ENCODE measurements at places on chromosomes 2 and 18. TPM values are rescaled to one million over a fixed set of nuclear protein-coding genes. Genes with fewer than 3 reads are reported as not detected.

TGOLN2 gene
- 58.7 TPM for total RNA-seq

CPO gene
- total RNA-seq, result 0.53 TPM

LDAH gene
- 28.2 TPM for total RNA-seq

PRKCE gene
- total RNA-seq, result 29.7 TPM

UGT1A4 gene
- total RNA-seq, result 1.1 TPM

GALNT14 gene
- total RNA-seq, result 2.9 TPM

DSC1 gene
- total RNA-seq, result 0.16 TPM

FRZB gene
- total RNA-seq, result 3.7 TPM

RND3 gene
- total RNA-seq, result 139 TPM

GRCh38 chr2:199973703-199974102 is 18.3 kb downstream of the MAIP1 start:
- DNase-seq, result no peak

- no peak for DNase-seq
Measured at GRCh38 chr2:20524412-20525040, 77.7 kb downstream of the RHOB start.

GRCh38 chr2:147463881-147464520 is 380.8 kb upstream of the ACVR2A start:
- no peak for DNase-seq

GRCh38 chr2:168687314-168687713 is 115.1 kb upstream of the NOSTRIN start:
- no peak for DNase-seq

- no peak for DNase-seq
Measured at GRCh38 chr18:49754866-49755265, 58.5 kb downstream of the ACAA2 start.

DNA sequence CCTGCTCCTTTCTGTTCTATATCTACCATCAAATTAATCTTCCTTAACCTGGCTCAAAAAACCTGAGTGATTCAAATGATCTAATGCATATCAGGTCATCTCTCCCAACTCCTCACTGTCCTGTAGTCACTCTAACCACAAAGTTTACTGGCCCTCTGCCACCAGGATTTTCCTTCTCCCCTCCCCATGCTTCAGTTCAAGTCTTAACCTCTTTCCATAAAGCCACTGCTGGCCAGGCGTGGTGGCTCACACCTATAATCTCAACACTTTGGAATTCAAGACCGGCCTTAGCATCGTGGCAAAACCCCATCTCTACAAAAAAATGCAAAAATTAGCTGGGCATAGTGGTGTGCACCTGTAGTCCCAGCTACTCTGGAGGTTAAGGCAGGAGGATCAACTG is 7.5 kb upstream of the SP3 start:
- no peak for DNase-seq

GRCh38 chr18:3995476-3996102 is 459.5 kb downstream of the DLGAP1 start:
- peak; percentile 74 for DNase-seq

- no peak for DNase-seq
Measured at GRCh38 chr2:71927757-71928715, 219.6 kb downstream of the CYP26B1 start.

DNA sequence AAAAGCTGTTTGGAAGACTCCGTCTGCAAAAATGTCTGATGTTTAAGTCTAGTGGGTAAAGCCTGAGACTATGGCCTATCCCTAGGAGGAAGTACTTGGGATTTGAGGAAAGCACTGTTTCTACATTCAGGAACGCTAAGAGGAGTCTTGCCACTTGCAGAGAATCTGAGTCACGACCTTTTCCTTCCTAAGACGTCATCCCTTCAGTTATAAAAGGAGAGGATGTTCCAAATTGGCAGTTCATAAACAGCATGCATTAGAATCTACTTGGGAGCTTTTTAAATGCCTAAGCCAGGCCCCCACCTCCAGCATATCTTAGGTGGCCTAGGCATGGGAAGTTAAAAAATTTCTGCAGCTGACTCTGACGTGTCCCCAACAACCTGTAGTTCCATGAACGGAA is 125.9 kb downstream of the TTC32 start:
- no peak for DNase-seq

- DNase-seq, result no peak
Measured at GRCh38 chr2:42252464-42252863, 83.3 kb downstream of the EML4 start.

- no peak for DNase-seq
Measured at GRCh38 chr2:224724331-224724730, 8.2 kb upstream of the CCDC195 start.

DNA sequence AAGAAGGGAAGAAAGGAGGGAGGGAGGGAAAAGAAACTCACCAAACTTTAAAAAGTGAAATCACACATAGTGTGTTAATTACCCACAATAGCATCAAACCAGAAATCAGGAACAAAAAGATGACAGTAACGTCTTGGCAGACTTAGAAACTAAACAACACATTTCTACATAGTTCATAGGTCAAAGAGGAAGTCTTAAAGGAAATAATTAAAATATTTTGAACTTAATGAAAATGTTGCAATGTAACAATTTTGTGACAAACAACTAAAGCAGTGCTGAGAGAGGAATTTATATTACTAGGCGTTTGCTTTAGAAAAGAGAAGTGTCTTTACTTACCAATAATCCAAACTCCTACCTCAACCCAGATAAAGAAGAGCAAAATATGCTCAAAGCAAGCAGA is 505.0 kb upstream of the ID2 start:
- DNase-seq, result no peak

DNA sequence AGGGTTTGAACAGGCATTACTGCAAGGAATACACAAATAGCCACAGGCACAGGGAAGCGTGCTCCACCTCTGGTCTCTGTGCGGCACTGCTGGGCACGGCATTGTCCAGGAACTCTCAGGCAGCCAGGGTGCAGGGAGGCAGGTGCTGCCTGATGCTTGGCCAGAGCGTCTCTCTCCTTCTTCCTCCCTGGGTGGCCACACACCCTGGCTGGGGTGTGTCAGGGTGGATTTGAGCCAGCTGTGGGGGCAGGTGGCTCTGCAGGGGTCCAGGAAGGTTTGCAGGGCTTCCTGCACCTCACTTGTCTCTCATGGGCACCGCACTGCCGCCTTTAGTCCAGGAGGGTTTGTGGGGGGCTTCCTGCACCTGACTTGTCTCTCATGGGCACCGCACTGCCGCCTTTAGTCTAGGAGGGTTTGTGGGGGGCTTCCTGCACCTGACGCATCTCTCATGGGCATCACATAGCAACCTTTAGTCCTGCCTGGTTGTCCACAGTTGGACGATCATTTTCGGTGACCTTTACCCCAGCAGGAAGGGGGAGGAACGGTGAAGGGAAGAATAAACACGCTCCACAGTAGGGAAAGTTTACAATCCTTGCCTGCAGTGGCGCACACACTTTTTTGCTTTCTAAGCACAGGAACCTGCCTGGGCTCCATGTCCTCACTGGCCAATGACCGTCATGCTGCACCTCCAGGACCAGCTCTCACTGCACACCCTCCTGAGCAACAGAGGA is 332.9 kb downstream of the EIPR1 start:
- DNase-seq, result no peak

DNA sequence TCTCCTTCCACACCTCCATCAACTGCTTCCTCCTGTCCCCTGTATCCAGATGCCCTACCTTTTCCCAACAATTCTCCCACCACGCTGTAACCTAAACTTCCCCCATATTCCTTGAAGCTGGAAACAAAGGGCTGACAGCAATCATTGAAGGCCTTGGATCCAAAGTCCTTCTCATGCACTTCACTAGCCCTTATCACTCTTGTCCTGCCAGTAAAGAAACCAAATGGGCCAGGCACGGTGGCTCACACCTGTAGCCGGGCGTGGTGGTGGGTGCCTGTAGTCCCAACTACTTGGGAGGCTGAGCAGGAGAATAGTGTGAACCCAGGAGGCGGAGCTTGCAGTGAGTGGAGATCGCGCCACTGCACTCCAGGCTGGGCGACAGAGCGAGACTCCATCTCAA is 11.9 kb upstream of the ADNP2 start:
- DNase-seq, result no peak

GRCh38 chr2:196426122-196426521 is 213.4 kb upstream of the CCDC150 start:
- no peak for DNase-seq

DNA sequence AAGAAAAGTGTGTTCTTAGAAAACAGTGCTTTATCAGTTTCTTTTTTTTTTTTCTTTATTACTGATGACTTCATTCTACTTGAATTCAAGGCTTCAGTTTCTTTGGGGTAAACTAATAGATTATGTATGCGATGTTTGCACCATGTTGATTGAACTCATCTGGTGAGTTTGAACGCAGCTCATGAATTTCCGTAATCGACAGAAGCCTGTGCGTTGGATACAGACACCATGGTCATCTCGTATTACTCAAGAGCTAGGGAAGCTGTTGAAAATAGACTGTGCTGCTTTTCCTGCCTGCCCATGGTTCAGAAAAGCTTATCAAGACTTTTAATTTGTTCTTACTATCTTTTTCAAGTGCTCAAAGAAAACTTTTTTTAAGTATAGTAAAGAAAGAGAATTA is 185.5 kb upstream of the NRP2 start:
- no peak for DNase-seq

DNA sequence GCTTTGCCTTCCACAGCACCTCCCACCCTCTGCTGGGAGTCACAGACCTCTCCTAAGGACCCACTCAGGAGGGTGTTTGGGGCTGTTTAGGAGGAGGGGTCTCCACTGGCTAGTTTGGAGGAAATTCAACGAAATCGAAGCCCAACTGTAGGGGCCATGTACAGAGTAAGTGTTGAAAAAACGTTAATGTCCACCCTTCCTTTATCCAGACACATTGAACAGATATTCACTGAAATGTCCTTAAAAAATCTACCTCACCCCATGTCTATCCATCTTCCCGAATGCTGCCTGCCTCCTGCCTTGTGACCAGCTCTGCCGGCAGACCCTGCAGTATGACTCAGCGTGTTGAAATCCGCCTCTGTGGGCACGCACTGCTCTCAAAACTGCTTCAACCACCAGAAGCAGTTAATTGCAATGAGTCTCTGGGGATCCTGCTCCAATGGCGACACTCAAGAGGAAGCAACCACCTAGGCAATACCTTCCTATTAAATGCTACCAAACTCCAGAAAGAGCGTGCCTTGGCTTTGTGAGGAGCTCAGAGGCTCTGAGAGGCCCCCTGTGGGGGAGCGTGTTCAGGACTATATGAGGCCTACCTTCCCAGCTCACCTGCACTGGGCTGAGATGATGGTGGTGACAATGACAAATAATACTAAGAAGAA is 61.4 kb upstream of the RTN4 start:
- no peak for DNase-seq

- DNase-seq, result no peak
Measured at GRCh38 chr2:100390001-100390940, 27.2 kb downstream of the CHST10 start.

- DNase-seq, result no peak
Measured at GRCh38 chr2:52916981-52917380, 850.6 kb upstream of the CHAC2 start.

DNA sequence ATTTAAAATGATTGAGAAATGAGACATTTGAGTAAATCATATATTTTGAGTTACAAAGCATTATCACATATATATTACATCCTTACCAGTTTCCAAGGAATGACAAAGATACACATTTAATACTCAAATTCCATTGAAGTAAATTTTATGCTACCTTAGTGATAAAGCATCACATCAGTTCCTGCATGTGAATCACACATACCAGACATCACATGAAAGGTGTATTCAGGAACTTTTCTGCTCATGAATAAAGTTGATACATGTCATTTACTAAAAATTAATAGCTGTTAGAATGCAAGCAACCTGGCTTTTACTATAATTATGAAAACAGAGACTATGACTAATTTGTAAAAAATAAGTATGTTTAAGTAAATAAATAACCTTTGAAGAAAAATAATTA is 548.8 kb upstream of the SLC39A10 start:
- no peak for DNase-seq

DNA sequence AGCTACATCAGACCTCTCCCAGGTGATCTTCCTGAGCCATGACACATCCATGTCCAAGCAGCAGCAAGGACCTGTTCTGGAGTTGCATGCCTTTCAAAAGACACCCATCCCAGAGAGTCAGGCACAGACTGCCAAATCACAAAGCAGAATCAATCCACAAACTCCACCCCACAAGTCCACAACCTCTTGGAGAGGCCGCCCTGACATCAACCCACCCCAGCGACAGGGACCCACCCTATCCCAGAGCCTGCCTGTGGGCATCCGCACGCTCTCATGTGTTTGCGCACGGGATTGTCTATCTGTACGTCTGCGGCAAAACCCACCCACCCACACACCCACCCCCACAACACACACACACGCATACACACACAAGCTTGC is 11.9 kb downstream of the SMAD7 start:
- DNase-seq, result no peak

- DNase-seq, result no peak
Measured at GRCh38 chr18:49368876-49369440, 91.5 kb downstream of the DYM start.

- DNase-seq, result no peak
Measured at GRCh38 chr2:55772109-55772980, 78.7 kb upstream of the PNPT1 start.

DNA sequence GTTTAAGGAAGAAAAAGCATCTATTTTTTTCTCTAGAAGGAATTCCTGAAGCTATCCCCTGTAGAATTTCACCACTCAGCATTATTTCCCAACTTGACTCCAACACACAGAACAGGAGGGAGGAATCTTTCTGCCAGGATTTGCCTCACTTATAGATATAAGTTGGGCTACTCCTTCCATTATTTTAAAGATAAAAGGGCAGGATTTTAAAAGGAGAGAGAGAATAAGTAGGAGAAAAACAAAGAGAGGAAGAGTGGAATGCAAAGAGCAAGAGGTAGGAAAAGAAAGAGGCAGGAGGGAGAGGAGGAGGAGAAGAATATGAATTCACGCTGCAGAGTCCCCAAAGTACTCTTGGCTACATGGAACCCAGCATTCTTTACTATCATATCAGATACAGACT is 182.5 kb downstream of the TCF4 start:
- DNase-seq, result no peak

GRCh38 chr2:195912079-195912478 is 156.6 kb downstream of the DNAH7 start:
- no peak for DNase-seq

DNA sequence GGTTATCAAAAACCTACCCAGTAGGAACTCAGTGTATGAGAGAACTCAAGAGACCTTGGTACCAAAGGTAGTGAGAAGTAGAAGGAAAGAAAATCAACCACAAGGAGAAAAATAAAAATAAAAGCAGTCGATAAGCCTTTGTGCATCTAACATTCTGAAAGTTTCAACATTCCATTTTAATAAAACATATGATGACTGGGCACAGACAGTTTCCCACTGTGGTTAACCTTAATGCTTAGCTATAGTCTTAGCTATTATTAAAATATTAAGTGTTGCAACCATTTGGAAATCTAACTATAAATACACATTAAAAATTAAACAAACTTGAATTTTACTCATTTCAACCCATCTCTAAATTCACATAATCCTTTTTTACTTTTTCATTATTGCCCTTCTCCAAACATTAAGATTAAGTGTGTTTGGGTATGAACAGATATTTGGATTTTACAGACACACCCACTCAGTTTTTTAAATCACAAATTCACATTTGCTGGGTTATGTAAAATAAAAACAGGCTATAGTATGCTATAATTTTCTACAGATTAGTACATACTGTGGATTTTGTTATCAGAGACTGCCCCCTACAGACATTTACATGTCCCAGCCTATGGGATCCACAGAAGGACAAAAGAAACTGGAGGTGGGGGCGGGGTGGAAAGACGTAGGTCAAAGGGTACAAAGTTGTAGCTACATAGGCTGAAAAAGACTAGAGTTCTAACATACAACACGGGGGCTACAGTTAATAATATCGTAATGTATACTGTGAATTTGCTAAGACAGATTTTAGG is 32.8 kb downstream of the SRBD1 start:
- no peak for DNase-seq

GRCh38 chr2:101223814-101224231 is 28.9 kb upstream of the CNOT11 start:
- DNase-seq, result no peak

GRCh38 chr18:58525517-58525916 is 103.4 kb downstream of the ALPK2 start:
- DNase-seq, result no peak
